Regular cardiac myocyte (primary cell): ENCODE measurements at places on chromosomes 6 and 20. TPM values are rescaled to one million over a fixed set of nuclear protein-coding genes. Genes with fewer than 3 reads are reported as not detected.

Gene DZANK1
- 0.56 and 1.2 TPM in 2 replicates for total RNA-seq

Gene RNASET2
- 13.2 and 45.4 TPM in 2 replicates for total RNA-seq

Gene C6orf132
- total RNA-seq = 0.28 and 1.2 TPM in 2 replicates

Gene PRR18
- total RNA-seq = not detected in 2 replicates

Gene ELOVL2
- total RNA-seq = 0.38 and 2.8 TPM in 2 replicates

Gene HMGN3
- total RNA-seq = 23.1 and 56.6 TPM in 2 replicates

Gene L3MBTL1
- total RNA-seq = 2.3 and 10.4 TPM in 2 replicates

Gene RFX6
- not detected in 2 replicates for total RNA-seq

Gene PNLDC1
- total RNA-seq = 0.19 and 0.56 TPM in 2 replicates

Gene VGLL2
- total RNA-seq = not detected in 2 replicates

Gene MLIP
- not detected in 2 replicates for total RNA-seq

Gene GNRH2
- total RNA-seq = 0.28 TPM in 1 of 2 replicates, not detected in the other

Gene MMP24
- 0.38 and 0.56 TPM in 2 replicates for total RNA-seq

Gene AGER
- 0.56 and 0.58 TPM in 2 replicates for total RNA-seq

Gene PLA2G7
- total RNA-seq = under 0.01 TPM in 1 of 2 replicates, not detected in the other

Gene LAMA2
- total RNA-seq = 13.6 and 64.3 TPM in 2 replicates

Gene PTCRA
- 0.19 TPM in 1 of 2 replicates, not detected in the other for total RNA-seq

Gene TFAP2B
- total RNA-seq = under 0.01 TPM in 2 replicates

Gene FERMT1
- 3.4 and 6.3 TPM in 2 replicates for total RNA-seq

Gene BNIP5
- not detected in 2 replicates for total RNA-seq

Gene AVP
- total RNA-seq = not detected in 2 replicates

Gene BPIFB3
- not detected in 2 replicates for total RNA-seq
